ENCODE measurements at places on chromosomes 6 and 20.

DNA sequence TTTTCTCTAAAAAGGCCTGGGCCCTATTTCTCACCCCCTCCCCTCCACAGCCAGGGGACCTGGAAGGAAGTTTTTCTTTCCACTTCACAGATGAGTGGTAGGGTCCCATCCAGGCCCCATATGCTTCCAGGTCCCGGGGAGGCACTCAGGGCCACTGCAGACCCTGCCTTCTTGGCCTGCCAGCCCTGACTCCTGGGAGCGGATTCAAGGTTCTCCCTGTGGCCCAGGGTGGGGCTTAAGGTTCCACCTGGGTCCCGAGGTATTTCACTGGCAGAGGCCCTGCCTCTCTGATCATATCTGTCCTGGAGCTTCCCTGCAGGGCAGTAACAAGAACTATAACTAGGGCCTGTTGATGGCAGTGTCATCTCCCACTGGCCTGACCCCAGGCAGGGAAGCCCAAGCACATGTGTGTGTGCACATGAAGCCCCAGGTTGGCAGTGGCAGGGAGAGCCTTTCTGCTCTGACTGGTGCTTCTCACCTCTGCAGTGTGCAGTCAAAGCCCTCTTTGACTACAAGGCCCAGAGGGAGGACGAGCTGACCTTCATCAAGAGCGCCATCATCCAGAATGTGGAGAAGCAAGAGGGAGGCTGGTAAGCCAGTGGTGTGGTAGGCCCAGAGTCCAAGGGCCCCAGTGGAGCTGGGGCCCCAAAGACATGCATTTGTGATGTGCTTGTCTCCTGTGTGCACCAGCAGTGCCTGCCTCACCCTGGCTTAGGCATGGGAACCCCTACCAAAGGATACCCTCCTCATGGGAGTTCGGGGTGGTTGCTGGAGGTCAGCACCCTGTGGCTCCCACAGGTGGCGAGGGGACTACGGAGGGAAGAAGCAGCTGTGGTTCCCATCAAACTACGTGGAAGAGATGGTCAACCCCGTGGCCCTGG lies 31.2 kb downstream of the PLCG1 start:
- DNase-seq = no peak

- no peak for DNase-seq
These were observed 27.1 kb upstream of the FBXO9 start for GRCh38 chr6:53038141-53038540.

DNA sequence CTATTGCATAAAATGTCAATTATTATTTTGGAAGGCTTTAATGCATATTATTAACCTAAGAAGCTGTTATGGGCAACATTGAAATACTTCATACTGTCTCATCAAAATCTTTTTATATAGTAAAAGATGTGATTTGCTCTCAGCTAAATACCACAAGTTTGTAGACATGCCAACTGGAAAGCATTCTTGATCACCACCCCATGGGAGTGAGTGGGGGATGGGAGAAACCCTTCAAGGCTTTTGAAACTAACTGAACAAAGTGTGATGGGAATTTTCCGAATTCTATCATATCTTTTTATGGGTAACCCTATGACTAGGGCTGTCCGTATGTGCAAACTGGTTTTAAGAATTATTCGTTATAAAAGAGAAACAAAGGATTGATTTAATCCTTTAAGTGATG lies 377.3 kb upstream of the JAG1 start:
- DNase-seq = peak; percentile 34

DNA sequence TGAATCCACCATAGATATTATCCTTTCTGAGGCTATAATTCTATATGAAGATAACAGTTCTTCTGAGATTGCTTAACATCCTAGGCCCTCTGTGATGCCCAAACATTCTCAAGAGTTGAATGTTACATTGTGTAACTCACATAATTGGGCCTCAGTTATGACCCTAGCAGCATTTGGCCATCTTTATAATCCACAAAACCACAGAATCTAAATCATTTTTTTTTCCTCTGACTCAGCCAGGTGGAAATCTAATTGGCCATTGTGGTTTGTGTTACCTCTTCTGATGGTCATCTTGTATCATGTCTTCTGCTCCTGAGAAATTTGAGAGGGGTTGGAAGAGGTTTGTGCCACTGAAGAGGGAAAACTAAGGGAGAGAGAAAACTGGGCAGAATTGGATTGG lies 99.5 kb downstream of the LINC00237 start:
- DNase-seq = no peak

GRCh38 chr6:130629640-130630039 lies 197.6 kb upstream of the SMLR1 start:
- no peak for DNase-seq

DNA sequence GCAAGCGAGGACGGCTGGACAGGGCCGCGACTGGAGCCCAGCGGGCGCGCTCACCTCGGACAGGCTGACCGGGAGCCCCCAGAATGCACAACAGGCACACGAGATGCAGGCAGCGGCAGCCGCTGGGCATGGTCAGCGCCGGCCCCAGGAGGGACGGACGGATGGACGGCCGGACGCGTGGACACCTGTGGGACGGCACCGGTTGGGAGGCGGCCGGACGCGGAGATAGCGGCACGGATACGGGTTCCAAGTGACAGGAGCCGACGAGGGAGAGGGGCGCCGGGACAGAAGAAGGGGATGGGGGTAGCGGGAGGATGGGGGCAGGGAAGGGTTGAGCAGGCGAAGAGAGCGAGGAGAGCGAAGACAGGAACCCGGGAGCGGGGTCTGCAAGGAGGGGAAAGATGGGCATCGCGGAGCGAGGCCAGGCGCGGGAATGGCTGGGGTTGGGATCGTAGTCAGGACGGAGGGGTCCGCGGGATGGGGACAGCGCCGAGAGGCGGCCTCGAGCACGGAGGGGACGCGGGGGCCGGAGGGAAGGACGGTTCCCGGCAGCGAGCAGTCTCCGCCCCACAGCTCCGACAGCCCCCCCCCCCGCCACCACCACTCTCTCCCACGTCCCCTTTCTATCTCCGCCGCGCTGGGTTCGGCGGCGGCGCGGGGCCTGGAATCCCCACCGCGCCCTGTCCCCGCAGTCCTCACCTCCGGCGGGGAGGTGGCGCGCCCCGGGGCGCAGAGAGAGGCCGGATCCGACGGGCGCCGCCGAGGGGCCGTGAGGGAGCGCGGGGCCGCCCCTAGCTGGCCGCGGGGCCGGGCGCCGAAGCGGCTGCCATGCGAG lies 435 bp downstream of the DLK2 start:
- peak; percentile 62 for DNase-seq

DNA sequence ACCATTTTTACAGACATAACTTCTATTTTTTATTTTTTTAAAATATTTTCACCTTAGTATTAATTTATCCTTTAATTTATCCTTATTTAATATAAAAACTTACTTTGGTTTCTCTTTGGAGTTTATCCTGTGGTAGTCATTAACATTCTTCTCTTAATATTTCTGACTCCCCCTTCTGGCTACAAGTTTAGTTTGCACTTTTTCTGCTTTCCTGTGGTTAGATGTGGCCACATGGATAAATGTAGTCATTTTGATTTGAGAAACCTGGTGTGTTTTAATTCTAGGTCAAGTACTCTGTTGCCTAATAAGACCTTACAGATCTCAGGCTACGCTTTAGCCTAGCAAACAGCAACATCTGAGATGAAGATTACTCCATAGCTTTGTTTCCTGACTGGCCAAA lies 1187.5 kb downstream of the HACE1 start:
- DNase-seq = no peak

GRCh38 chr6:51283723-51284355 lies 465.2 kb downstream of the TFAP2B start:
- DNase-seq = no peak

DNA sequence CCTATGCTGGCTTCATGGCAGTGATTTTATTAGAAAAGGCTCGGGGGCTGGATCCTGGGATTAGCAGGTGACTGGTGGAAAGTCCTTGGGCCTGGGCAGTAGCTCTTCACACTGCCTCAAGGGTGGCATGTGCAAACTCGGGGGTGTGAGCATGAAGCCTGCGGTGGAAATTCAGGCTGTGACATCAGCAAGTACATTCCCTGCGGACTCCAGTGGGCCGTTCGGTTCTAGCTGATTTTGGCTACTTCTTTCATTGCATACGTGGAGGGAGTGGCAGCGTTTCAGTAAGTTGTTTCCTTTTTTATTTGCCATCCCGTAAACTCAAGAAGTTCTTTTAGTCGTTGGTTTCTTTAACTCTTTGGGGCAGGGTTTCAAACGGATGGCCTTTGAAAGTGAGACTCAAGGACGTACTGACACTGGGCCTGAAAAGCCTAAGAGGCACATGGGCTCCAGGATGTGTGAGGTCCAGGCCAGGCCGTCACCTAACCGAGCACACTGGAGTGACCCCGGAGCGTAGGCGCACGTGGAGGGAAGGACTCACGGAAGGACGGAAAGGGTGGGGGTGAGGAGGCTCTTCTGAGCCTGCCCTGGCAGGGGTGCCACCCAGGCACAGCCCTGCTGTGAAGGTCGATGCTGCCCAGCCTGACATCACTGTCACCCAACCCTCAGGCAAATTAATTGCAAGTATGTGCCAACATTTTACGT lies 104.0 kb upstream of the FRMD1 start:
- DNase-seq = no peak

DNA sequence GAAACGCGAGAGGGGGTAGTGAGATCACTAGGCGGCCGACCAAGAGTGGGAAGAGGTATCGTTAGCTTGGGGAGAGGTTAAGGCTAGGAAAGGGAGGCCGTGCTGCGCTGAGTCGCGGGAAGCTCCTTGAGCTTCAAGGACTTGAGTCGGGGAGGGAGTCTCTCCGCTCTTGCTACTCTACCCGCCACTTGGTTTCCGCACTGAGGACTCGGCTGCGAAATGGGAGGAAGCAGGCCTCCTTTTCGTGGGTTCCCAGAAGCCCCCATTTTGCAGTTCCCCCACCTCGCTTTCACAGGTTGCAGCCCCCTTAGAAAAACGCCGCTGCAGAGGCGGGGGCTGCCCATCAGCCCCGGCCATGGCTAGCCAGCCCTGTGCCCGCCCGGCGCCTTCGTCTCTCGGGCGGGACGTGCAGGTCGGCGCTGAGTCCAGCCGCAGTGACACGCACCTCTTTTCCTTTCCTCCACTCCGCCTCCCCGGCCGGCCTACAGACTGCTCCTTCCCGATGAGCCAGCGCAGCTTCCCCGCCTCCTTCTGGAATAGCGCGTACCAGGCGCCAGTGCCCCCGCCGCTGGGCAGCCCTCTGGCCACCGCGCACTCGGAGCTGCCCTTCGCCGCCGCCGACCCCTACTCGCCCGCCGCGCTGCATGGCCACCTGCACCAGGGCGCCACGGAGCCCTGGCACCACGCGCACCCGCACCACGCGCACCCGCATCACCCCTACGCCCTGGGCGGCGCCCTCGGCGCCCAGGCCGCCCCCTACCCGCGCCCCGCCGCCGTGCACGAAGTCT lies 4.9 kb downstream of the VGLL2 start:
- no peak for DNase-seq

- peak; percentile 71 for DNase-seq
These were observed 230.9 kb upstream of the CITED2 start for GRCh38 chr6:139605350-139605749.

DNA sequence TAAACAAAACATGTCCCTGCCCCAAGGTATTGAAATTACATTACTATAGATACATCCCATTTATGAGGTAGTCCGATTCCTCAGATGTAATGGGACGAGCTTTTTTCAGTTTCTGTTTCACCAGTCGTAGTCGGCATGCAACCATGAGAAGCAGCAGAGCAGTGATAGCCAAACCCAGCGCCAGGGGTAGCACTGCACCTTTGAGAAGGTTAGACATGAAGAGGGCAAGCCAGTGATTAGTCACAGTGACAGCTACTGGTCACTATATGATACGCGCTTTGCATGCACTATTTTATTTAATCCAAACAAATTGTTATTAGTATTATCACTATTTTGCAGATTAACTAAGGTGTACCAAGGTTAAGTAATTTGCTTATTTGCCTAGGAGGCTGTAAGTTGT lies 43.7 kb downstream of the LRP11 start:
- no peak for DNase-seq

DNA sequence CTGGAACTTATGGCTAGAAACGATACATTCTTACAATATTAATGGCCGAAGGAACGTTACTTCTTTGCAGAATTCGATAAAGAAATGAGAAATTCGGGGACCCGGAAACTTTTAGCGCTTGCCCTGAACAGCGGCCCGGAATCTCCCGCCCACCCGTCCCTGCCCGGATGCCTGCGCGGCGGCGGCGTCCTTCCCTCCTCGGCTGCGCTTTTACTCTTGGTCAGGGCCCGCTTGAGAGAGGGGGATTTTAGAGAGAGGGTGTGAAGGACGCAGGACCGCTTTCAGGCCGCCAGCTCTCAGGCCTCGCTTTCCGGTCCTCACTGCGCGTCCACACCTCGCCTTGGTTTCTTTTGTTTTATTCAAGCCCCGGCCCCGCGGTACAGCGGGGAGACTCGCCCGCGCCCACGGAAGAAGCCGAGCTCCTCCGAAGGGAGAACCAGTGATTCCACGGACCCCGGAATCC lies 243.7 kb downstream of the ARID1B start:
- DNase-seq = peak; percentile 67

DNA sequence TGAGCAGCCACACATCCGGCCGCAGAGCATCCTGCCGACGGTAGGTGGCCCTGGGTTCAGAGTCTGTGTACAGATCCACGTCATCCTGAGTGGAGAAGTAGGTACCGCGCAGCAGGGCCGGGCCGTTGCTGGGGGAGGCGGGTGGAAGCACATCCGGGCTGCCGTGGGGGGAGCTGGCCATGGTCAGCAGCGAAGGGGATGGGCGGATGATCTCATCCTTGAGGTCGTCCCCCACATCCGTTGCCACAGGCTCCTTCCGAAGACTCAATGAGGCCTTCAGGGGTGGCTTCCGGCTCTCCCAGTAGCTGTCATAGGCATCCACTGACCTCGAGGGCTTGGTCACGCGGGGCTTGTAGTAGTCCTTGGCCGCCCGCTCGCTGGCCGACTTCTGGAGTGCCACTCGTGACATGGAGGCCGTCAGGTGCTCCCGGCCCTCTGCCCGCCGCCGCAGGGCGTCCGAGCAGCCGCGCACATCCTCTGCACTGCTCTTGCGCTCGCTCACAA lies 9.2 kb downstream of the SPATA2 start:
- no peak for DNase-seq

DNA sequence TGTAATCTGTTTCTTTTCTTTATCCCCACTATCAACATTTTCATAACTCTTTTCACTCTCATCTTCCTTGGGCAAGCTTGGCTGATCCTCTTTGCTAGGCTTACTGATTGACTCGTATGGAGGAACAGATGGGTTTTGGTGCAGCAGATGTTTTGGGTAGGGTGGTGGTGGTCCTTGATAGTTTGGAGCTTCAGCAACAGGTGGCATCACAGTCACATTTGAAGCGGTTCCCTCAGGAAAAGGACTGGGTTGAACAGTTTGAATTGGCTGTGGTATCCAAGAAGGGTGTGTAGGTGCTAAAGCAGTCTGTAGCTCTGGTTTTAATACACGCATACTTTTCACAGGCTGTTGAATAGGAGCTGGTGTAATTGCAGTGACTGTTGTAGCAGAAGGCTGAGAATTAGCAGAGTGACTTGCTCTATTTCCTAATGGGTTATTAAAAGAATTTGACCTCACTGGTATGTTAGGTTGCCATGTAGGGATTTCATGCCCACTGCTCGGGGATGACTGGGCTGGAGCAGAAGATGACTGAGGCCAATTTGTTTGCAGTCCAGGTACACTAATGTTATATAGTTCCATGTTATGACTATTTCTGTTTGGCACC lies 34.5 kb downstream of the LATS1 start:
- no peak for DNase-seq

Measured in fibroblast of skin of right quadriceps (primary cell).